ENCODE measurements at places on chromosomes 7 and 10.

DNA sequence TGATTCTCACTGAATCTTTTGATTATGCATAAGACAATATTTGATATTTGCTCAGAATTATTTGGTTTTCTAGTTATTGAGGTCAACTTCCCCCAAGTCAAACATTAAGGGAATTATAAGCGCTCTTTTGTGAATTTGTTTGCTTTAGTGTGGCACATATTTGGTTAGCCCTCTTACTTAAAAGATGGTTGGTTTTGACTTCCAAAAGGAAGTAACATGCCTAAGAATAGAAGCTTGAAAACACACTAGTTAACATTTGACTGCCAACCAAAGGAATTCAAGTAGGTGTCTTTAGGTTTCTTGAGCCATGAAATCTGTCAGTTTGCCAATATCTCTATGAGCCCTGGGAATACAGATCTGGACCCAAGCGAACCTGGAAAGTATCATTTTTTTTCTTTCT, 24.9 kb downstream of the STEAP4 start:
- DNase-seq, result no peak

- no peak for DNase-seq
These were observed 30.8 kb upstream of the PAX2 start for GRCh38 chr10:100714566-100714950.

GRCh38 chr7:2729893-2730716, 42.1 kb downstream of the AMZ1 start:
- no peak for DNase-seq

GRCh38 chr10:131193923-131194322, 117.6 kb downstream of the TCERG1L start:
- DNase-seq, result no peak

GRCh38 chr7:90298145-90299038, 22.7 kb downstream of the FAM237B start:
- no peak for DNase-seq

DNA sequence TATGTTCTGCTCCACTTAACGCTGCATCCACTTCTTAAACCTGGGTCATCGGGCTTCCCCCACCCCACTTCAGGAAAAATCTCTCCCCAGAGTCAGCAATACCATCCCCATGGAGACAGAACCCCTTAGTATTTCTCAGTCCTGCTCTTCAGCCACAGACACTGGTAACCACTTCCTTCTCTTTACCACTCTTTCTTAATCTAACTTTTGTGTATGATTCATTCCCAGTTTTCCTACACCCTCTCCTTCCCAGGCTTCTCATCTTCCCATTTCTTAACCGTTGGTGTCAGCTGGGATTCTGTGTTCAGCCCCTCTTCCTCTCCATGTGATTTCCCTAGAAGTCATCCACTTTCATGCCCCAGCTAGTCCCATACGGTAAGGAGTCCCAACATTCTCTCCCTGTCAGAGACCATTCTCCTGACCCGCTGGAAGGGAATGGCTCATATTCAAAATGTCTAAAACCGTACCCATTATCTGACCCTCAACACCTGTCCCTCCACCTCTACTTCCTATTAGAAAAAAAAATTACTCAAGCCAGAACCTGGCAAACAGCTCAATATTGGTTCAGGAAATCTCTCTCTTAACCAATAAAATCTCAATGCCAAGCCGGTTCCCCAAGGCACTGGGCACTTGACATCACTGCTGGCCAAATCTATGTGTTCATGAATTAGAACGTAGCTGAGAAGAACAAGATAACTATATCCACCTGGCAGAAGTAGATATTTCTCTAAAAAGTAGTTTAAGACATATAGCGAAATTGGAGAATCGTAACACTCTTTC, 89.4 kb downstream of the DGKI start:
- DNase-seq, result no peak

- DNase-seq, result no peak
These were observed 72.8 kb upstream of the NXPH1 start for GRCh38 chr7:8360564-8361153.
